ENCODE measurements at places on chromosomes 6 and 20.

DNA sequence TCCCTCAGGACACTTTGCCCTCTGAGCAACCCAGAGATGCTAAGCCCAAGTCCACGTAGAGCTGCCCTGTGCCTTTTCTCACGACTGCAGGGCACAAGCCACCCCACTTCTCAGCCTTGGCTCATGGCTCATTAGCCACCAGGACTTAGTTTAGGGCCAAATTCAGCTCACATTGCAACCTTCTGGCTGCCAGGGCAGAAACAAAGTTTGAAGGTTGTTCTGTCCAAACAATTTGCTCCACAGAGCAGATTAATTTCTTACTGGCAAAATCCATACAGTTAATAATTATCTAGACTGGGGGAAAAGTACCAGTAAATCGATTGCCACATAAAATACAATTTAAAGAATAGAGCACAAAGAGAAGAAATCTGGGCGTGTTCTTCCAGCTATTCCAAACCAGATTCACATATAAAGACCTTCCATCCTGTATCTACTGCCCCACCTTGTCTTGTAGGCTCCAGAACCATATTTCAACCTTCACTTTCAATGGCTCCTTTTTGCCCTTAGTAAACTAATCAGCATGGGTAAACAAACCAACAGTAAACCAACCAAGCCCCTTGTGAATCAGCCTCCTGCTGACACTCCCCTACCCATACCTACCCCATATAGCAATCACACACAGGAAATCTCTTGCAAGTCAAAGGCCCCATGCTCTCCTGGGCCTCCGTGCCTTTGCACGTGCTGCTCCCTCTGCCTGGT, 101.9 kb downstream of the QRSL1 start:
- peaks cover 9% of the 10 kb centered on the region for H3K36me3 ChIP-seq
- DNase-seq = no peak
- H3K27me3 ChIP-seq = peaks cover 2% of the 10 kb centered on the region
- H3K4me1 ChIP-seq = no peaks in the 10 kb centered on the region

DNA sequence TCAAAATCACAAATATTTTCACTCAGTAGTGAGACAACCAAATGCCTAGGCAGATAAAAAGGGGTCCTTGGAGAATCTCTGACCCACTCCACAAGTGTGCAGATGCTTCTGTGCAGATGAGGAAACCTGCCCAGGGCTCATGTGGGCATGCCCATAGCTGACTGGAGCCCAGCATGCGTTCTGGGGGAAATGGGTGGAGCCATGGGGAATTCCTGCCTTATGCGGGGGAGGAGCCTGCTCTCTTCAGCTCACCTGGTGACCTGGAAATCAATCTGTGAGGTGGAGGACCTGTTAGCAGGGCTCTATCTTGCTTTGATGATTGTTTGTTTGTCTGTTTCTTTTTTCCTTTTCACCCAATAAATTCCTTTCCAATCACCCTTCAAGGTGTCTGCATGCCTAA, 23.4 kb upstream of the PLN start:
- DNase-seq = no peak
- H3K4me3 ChIP-seq = no peak overlapping the region

DNA sequence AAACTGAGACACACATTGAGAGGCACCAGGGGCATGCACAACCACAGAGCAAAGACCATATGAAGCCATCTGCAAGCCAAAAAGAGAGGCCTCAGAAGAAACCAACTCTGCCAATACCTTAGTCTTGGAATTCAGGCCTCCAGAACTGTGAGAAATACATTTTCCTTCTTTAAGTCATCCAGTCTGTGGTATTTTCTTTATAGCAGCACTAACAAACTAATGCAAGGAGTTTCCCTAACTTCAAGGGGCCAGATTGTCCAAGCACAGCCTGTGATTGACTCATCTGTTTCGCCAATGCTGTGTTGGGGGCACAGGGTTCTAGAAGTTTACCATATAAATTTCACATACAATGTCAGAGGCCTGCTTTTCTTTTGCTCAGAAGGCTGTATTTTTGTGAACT, 364.6 kb downstream of the GJA1 start:
- no peaks in the 10 kb centered on the region for H3K4me1 ChIP-seq
- H3K27ac ChIP-seq = no peak overlapping the region

- no peak for DNase-seq
- H3K27ac ChIP-seq = no peak overlapping the region
Observed at GRCh38 chr6:15344192-15344519, 98.3 kb downstream of the JARID2 start.

Measured in endothelial cell (in vitro differentiated cells).